ENCODE measurements at places on chromosomes 13 and 19.

DNA sequence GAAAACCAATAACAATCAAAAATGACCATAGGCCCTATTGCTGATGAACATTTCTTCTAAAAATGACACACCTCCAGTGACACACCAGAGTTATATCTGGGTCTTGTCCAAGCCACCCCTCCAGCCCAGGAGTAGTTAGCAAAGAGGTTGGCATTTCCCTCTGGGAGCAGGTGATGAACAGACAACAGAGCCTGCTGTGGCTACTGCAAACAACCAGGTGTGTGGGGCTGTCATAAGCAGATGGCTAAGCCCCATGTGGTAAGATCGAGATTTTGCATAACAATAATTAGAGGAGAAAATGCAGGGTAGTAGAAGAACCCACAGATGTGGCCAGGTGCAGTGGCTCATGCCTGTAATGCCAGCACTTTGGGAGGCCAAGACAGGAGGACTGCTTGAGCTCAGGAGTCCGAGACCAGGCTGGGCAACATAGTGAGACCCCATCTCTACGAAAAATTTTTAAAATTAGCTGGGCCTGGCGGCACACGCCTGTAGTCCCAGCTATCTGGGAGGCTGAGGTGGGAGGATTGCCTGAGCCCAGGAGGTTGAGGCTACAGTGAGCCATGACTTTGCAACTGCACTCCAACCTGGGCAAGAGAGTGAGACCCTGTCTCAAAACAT is 5.0 kb downstream of the XRCC1 start:
- DNase-seq, result no peak

GRCh38 chr13:42883771-42884467 is 102.5 kb downstream of the FAM216B start:
- no peak for DNase-seq

- no peak for DNase-seq
Observed at GRCh38 chr13:40445557-40445990, 220.9 kb downstream of the FOXO1 start.

DNA sequence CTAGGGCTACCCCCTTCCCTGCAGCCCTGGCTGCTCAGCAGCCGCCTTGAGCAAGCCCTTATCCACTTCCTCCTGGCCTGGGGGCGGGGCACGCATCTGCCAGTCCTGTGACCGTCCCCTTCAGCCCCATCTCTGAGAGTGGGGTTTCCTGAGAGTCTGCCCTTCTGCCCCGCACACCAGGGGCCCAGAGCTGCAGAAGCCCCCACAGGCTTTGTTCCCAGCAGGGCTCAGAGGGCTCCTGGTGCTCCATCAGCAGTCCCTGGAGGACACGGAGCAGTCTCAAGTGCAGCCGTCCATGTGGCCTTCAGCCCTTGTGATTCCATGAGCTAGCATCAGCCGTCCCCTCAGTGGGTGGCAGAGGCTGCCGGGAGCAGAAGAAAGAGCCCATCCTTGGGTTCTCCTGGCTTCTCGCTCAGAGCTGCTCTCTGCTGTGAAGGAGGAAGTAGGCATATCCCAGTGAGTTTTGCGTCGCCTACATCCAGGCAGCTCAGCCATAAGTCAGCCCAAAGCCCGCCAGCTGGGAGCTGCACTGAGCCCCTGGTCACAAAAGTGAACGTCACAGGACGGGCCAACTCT is 16.3 kb downstream of the MYO9B start:
- no peak for DNase-seq

GRCh38 chr13:79909644-79910043 is 428.7 kb downstream of the NDFIP2 start:
- no peak for DNase-seq

GRCh38 chr13:95822303-95822702 is 145.4 kb downstream of the DNAJC3 start:
- no peak for DNase-seq

DNA sequence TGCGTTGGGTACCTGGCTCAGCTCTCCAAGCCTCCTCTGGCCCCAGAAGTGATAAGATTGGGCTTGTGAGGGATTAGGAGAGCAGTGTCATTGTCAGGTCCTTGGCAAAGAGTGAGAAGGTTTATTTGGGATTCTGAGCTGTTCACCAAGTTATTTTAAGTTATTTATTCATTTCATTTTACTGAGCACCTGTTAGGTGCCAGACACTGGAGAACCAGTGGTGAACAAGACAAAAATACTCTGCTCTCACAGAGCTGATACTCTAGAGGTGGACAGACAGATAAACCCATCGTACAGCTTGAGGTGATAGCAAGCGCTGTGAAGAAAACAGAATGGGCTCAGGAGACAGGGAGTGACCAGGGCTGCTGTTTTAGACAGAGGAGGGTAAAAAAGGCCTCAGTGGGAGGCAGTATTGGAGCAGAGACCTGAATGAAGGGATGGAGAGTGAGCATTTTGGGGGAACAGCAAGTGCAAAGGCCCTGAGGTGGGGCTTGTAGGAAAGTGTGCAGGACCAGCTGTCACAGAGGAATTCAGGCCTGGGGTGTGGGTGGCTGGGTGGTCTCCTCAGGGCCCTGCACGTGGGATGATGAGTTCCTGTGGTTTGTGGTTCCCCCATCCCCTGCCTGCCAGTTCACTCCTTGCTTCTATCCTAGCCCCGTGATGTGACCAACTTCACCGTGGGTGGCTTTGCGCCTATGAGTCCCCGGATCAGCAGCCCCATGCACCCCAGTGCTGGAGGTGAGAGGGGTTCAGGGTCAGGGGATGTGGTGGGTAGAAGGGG is 8.7 kb upstream of the TIMM50 start:
- no peak for DNase-seq

All from T-cell (primary cell).